ENCODE measurements at places on chromosomes 16 and 17. TPM values are rescaled to one million over a fixed set of nuclear protein-coding genes. Genes with fewer than 3 reads are reported as not detected.

MAPT gene
- total RNA-seq = 0.54 TPM

SYNGR3 gene
- 0.17 TPM for total RNA-seq

TEKT5 gene
- total RNA-seq = not detected

KRT32 gene
- not detected for total RNA-seq

CIBAR2 gene
- not detected for total RNA-seq

SPIRE2 gene
- 4.1 TPM for total RNA-seq

GNGT2 gene
- total RNA-seq = not detected

SLC47A2 gene
- 0.75 TPM for total RNA-seq

YBX2 gene
- total RNA-seq = 0.67 TPM

CAVIN1 gene
- 592 TPM for total RNA-seq

WNT9B gene
- not detected for total RNA-seq

ZNF750 gene
- 0.33 TPM for total RNA-seq

NAGS gene
- total RNA-seq = 2.2 TPM

ACTG1 gene
- total RNA-seq = 24,255 TPM

PRKCA gene
- 15.5 TPM for total RNA-seq

DOK4 gene
- 20.0 TPM for total RNA-seq

UTP18 gene
- 37.3 TPM for total RNA-seq

CACNG1 gene
- not detected for total RNA-seq

GRCh38 chr16:22674832-22675191 is 139.2 kb upstream of the HS3ST2 start:
- DNase-seq = no peak

DNA sequence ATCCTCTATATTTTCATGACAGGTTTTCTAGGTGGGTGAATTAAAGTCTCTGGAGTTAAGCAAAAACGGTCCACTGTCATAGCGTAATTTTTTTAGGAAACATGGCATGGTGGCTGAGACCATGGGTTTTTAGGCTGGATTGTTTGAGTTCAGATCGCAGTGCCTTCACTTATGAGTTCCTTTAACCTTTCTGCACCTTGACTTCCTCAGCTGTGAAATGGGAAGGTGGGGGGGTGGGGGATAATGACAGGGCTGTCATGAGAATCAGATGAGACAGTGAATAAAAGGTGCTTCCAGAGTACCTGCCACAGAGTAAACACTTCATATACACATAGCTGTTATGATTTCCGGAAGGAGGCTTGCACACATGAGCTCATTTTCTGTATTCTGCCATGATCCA is 11.8 kb downstream of the PRCD start:
- no peak for DNase-seq

GRCh38 chr16:47254756-47255155 is 111.0 kb upstream of the NETO2 start:
- DNase-seq = no peak

DNA sequence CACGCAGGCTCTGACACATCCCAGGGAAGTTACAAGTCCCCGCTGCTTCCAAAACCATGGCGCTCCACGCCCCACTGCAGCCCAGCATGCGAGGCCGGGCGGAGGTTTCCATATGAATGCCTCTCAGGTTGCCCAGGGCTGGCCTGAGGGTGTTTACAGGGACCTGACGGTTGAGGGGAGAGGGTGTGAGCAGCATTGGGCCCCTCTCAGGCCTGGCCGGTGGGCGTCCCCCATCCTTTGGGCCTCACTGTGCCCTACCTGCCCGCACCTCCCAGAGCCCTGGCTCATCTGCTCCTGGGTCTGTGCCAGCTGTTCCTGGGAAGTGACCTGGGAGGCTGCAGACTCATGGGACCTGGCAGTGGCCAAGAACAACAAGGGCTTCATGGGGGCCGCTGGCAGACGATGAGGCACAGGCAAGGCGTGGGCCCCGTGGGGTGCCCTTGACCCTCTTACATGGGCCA is 173.5 kb downstream of the C16orf95 start:
- DNase-seq = no peak

DNA sequence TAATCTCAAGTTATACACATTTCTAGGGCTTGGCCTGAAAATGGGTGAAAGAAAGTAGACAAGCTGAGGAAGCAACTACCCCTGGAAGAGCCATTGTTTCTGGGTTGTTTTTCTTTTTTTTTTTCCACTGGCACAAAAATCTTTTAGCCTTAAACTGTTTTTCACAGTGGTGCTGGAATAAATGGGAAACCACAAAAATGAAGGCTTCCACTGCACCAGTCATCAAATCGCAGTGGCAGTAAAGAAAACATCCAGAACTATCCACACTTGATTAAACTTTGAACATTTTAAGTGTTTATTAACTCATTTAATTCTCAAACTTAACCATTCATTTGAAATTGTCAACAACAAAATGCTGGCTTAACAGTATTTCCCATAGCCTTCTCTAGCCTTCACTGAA is 14.3 kb downstream of the CMTM4 start:
- no peak for DNase-seq

DNA sequence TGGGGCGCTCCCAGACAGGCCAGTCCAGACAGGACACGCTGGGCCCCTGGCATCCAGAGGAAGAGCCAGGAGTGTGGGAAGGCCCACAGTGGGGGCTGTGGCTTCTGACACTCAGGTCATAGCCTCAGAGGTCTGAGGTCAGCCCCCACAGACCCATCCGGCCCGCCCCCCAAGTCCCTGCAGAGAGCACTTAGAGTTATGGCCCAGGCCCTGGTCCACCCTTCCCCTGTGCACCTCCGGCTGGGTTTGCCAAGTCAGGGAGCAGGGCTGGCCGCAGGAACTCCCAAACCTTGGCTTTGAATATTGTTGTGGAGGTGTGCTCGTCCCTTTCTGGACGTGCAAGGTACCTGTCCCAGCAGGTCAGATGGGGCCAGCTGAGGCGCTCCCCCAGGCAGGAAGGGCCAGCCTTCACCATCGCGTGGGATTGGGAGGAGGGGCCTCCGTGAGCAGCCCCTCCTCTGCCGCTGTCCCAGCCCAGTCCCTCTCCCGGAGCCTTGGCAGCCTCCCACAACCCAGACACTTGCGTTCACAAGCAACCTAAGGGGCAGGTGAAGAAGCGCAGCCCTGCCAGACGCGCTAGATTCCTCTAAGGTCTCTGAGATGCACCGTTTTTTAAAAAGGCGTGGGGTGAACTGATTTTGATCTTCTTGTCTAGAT is 74.6 kb downstream of the SOCS1 start:
- DNase-seq = peak; percentile 52

- DNase-seq = no peak
These were observed 24.7 kb upstream of the WSB1 start for GRCh38 chr17:27269201-27269600.

GRCh38 chr16:80197741-80198201 is 343.0 kb upstream of the DYNLRB2 start:
- peak; percentile 93 for DNase-seq

DNA sequence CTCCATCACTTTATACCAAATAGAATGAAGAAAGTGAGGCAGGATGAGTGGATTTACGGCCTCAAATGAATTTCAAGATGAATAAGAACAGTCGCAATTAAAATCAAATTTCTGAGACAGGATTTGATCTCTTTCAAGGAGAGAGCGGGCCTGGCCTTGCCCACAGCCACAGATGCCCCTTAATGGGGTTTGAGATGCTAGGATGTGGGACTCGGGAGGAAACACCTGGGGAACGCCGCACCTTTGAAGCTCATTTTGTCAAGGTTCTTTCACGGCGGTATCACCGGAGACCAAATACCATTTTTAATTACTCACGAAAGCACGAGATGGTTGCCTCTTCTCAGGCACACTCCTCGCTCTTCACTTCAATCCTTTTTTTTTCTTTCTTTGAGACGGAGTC is 178.1 kb upstream of the SDK2 start:
- DNase-seq = no peak

- DNase-seq = no peak
These were observed 13.8 kb upstream of the GSDMA start for GRCh38 chr17:39949028-39949427.

- DNase-seq = no peak
These were observed 18.6 kb upstream of the COL1A1 start for GRCh38 chr17:50219939-50220465.

DNA sequence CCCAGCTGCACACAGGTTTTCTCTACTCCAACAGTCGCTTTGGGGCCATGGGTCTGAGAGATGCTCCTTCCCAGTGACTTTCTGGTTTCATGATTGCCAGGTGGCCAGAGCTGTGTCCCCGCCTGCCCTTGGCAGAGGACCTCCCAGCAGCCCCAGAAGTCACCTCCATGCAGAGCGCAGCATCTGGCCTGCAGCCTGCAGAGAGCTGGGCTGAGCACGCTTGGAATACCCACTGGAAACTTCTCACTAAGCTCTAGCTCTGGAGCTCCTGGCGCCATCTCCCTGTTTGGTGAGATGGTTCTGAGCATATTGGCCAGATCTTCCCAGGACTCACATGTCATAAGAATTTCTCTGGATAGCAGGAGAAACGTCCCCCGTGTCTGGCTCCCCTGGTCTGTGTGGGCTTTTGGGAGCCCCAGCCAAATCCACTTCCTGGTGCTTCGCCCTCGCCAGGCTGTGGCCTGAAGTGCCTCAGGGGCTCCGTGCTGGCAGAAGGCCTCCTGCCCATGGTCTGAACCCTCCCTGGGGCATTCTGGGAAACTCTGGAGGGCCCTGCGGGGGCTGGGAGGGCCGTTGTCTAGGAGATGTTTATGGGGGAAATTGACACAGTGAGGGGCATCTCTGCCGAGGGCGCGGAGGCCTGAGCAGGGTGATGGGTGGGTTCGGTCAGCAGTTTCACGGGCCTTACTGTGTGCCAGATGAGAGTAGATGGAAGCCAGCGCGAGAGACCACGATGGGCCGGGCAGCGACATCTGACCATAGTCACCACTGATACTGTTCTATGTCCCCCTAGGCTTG is 73.2 kb upstream of the CIBAR2 start:
- DNase-seq = no peak

DNA sequence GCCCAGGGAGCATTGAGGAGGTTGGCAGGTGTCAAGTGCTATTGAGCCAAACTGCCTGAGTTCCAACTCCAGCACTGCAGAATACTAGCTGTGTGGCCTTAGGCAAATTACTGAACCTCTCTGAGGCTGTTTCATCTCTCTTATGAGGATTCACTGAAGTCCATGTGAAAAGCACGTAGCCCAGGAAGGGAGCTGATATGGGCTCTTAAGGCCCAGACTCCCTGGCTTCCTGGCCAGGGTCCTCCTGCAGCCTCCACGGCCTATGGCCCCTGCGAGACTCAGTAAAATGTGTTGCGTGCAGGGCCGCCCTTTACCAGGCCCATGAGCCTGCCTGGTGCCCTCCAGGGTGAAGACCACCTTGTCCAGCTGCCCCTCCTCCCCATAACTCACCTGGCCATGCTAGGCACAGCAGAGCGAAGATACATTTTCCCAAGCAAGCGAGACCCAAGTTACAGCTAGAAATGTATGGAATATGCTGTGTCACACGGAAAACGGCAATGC is 133.7 kb upstream of the TNRC6C start:
- no peak for DNase-seq

GRCh38 chr16:55076053-55076452 is 145.4 kb downstream of the IRX5 start:
- DNase-seq = peak; percentile 44

DNA sequence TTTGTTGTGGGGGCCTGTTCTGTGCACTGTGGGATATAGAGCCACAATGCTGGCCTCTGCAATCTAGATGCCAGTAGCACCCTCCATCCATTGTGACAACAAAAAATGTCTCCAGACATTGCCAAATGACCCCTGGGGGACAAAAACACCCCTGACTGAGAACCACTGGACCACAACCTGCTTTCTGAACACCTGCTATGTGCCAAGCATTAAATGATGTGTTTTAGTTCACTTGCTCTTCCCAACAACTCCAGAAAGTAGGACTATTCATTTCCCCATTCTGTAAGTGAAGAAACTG is 367.0 kb upstream of the ERCC4 start:
- no peak for DNase-seq

- DNase-seq = no peak
These were observed 5.2 kb downstream of the ZNF646 start for GRCh38 chr16:31079342-31079944.

DNA sequence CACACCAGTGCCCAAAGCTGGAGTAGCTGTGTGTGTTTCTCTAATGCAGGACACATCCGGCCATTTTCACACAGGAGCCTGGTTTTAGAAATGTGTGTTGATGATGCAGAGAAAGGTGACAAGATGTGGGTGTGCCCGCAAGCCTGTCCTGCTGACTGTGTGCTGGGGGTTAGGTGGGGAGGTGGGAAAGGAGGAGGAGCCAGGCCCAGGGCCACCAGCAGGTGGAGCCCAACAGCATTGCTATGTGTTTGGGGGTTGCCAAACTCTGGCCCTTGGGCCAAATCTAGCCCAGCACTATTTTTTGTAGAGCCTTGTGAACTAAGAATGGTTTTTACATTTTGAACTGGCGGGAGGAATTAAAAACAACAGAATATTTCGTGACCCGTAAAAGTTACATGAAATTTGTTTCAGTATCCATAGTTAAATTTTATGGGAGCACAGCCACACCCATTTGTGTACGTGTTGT is 61.7 kb upstream of the LGALS9 start:
- DNase-seq = no peak

DNA sequence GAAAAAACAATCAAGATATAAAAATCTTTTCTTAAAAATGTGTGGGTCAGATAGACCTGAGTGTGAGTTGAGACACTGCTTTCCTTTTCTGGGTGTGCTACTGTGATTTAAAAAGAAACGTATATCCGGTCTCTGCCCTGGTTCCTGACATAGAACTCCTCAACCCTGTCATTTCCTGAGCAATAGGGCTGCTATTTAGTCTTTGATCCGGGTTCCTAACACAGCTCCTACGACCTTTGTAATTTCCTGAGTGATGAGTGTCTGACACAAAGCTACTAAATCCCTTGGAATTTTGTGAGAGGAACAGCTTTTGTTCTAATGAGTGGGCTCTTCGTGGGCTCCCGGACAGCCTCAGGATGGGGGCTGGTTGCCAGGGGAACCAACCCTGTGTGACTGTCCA is 93.9 kb upstream of the FA2H start:
- peak; percentile 60 for DNase-seq

- DNase-seq = no peak
These were observed 18.5 kb downstream of the TOP2A start for GRCh38 chr17:40399185-40399584.

GRCh38 chr16:20859229-20859628 is 40.9 kb downstream of the DCUN1D3 start:
- DNase-seq = no peak

GRCh38 chr17:38852771-38853291 is 690 bp downstream of the RPL23 start:
- DNase-seq = no peak

- DNase-seq = no peak
These were observed 110.3 kb downstream of the C17orf67 start for GRCh38 chr17:56723421-56723820.

- DNase-seq = peak; percentile 56
These were observed 4.5 kb upstream of the UNC13D start for GRCh38 chr17:75848523-75849278.

- no peak for DNase-seq
These were observed 38.9 kb downstream of the SSH2 start for GRCh38 chr17:29891131-29891530.

- DNase-seq = no peak
These were observed 10.7 kb downstream of the SCGB1C2 start for GRCh38 chr17:147796-148740.
